ENCODE measurements at places on chromosomes 6 and 20.
A peak's percentile ranks its signal among the peaks of the same experiment; 100 is the strongest.

DNA sequence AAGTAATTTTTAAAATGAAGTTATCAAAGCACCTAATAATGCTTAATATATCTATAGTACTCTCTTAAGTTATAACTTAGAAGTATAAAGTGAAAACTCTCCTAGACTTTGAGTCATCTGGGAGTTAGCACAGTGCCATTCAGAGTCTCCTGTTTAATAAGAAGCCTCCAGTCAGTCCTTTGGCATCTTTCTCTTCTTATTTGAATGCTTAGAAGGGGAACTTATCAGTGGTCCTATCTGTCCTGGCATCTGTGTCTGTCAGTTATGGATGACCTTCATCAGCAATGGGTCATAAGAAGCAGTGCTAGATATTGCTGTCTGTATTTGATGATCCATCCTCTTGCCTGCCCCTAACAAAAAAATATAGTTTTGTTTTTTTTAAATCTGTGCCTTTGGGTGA is 15.2 kb downstream of the TMEM200A start:
- no peak for DNase-seq

DNA sequence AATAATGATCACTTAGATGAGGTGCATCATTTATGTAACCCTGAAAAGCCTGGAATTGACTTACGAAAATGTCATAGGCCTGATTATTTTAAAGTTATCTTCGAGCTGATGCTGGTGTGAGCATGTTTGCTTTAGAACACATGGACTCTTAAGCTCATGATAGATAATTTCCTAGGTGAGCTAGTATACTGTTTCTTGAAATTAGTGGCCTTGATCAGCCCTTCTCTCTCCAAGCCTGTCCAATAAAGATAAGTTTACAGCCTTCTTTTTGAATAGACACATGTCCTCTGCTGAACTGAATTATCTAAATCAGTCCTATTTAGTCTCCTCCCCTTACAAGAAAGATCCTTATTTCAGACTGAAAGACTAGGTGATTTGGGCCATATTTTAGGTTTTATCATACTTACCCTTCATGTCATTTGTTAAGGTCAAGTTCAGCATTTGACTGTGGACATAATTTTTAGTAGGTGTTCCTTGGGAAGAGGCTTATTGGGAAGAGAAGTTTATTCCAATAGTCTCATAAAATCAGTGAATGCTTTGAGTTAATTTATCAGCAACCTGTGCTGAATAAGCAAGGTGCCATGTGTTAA is 15.3 kb downstream of the FOXO3 start:
- DNase-seq = no peak

- DNase-seq = peak; percentile 43
These were observed 851 bp downstream of the SNX5 start for GRCh38 chr20:17967521-17968365.

DNA sequence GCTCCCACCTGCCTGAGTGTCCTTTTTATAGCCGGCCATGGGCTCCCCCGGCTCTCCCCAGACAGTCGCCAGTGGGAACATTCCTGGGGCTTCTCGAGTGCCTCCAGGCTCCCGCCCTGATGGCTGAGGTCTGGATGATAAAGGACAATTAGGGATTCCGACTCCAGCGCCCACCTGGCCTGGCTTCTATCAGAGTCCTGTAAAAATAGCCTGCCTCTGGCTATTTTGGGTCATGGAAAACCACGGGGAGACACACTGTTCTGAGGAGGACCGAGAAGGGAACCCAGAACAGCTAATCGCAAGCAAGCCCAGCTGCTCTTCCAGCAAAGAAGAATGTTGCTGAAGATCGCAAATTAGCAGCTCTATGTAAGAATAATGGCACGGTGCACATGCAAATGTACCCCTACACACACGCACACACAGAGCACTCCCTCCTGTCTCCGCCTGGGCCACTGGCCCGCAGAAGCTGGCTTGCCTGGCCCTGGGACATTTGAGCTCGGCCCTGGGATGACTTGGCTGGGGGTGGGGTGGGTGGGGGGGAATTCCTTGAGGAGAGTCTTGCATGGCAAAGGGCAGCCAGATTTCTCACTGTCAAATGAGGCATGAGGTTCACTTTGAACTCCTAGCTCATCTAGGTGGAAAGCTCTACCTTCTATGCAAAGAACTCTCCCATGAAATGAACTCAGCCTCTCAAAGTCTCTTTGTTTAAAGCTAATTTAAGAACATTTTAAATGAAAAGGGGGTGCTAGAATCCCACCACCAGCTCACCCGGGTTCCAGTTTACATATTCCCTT is 55.3 kb downstream of the CTCFL start:
- DNase-seq = no peak

DNA sequence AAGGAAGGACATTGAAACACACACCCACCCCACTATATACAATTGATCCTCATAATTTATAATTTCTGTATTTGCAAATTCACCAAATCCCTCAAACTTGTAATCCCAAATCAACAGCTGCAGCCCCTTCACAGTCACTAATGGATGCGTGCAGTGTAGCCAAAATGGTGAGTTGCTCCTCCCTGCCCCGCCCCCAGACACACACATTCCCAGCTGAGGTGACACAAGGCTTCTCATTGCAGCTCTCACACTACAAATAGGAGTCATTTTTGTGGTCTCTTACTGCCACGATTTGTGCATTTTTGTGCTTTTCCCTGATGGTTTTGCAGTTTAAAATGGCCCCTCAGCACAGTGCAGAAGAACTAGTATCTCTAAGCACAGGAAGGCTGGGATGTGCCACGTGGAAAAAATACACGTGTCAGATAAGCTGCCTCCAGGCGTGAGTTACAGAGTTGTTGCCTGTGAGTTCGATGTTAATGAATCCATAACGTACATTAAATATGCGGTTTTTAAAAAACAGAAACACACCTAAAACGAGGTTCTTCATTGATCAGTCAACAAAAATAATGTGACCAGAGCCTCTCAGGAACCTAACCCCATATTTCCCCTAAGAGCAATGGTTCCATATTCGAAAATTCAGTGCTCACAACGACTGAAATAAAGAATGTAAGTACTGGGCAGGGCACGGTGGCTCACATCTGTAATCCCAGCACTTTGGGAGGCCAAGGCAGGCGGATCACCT is 8.2 kb downstream of the ATP9A start:
- no peak for DNase-seq

- DNase-seq = peak; percentile 67
These were observed 211.5 kb upstream of the FOXA2 start for GRCh38 chr20:22795871-22796270.

- no peak for DNase-seq
These were observed 607.1 kb downstream of the MEI4 start for GRCh38 chr6:78259935-78260334.

- DNase-seq = no peak
These were observed 614.0 kb upstream of the EYS start for GRCh38 chr6:66321017-66321416.

- no peak for DNase-seq
These were observed 269.6 kb downstream of the GRIK2 start for GRCh38 chr6:101663100-101663499.

- DNase-seq = no peak
These were observed 33.7 kb upstream of the VEGFA start for GRCh38 chr6:43736211-43736786.

- peak; percentile 42 for DNase-seq
These were observed 221.6 kb downstream of the OGFRL1 start for GRCh38 chr6:71510057-71510713.
